Caudate nucleus (tissue), 63 donors: ENCODE measurements at places on chromosomes 7 and 10.

DNA sequence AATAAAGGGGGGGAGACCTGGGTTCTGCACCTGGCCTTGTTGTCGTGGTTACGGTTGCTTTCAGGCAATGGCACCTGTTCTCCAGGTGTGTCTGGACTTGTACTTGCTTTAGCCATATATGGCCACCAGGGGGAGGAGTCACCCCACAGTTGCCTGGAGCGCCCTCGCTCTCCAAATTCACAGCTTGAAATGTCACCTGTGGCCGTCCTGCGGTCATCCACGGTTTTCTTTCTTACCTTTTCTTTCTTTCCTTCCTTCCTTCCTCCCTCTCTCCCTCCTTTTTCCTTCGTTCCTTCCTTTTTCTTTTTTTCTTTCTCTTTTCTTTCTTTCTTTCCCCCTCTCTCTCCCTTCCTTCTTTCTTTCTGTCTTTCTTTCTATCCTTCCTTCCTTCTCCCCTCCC is 157.2 kb upstream of the ZNF92 start:
- DNase-seq, result no peak

GRCh38 chr7:32941681-32942414 is 15.4 kb upstream of the FKBP9 start:
- no peak for DNase-seq

- no peak for DNase-seq
Measured at GRCh38 chr7:20895563-20895962, 108.9 kb upstream of the SP8 start.

DNA sequence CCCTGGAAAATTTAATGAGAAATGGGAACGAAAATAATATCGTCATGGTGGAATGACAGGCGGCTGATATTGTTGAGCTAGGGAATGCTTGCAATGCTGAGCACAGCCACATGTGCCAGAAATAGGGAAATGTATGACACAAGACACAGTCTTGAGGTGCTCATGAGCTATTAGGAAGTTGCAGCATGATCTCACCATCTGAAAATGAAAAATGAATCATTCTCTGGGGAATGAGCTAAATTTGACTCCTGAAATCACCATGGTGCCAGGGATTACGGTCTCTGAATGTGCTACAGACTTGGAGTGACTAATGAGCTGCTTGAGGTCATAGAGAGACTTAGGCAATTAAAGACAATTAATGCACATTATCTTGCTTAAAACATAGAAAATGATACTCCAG is 845.0 kb downstream of the CNTNAP2 start:
- no peak for DNase-seq

- no peak for DNase-seq
Measured at GRCh38 chr10:31090894-31091607, 59.4 kb upstream of the ZNF438 start.

DNA sequence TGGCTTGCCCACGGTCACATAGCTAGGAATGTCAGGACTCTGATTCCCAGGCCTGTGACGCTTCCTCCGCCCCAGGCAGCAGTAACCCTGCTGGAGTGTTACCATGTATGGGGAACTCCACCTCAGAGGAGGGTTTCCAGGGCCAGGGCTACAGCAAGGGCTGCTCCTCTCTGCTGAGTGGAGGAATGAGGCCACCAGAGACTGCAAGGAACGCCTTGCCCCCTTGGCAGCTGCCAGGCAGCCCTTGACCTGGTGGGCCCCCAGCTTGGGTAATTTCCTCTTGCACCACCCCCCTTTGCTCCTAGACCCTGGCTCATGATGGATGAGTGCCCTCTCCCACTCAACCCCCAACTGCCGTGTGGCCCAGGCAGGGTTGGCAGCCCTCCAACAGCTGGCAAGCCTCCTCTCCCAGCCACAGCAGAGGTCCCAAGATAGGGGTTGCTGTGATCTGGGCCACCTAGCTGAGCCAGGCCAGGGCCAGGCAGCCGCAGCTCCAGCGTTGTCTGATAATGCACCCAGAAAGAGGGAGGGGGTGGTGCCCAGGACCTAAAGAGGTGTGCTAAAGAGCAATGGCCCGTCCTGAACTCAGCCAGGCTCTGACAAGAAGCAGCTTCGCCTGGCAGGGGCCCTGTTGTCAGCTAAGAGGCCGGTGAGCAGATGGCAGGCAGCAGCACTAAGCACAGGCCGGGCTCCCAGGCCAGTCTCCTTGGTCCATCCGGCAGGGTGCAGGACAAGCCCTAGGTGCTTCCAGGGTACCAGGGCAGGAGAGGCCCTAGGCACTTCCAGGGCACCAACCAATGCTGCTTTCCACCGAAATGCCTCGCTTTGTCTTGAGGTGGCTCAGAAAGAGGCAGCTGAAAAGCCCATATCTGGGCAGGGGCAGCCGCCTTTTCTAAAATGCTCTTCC is 35.4 kb downstream of the DRGX start:
- DNase-seq, result no peak

DNA sequence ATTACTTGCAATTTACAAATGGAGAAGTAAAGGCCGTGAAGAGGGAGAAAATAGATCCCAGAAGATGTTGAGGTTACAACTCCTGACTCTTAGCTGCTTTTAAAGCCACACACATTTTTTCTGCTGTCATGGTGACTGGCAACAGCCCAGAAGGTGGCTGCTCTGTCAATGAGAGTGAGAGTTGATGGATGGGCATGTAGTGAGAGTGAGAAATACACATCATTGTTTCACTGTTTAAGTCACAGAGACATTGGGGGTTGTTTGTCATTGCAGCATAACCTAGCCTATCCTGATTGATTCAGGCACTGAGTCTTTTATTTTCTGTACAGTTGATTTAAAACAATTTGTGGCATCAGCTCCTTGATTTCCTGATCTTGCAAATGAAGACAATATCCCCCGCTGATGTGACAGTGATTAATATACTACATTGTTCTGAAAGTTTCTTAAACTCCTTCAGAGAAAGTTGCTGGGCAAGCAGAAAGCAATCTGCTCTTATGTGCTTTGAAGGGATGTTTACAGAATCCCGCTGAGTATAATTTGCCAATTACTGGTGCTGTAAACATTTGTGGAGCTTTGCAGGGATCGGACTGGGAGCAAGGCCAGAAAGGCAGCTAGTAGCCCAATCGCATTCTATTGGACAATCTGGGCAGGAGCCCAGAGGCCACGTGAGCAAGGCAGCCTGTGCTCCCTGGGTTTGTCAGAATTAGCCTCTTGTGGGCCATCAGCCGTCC is 229.6 kb downstream of the PRPF18 start:
- peak; percentile 10 for DNase-seq

DNA sequence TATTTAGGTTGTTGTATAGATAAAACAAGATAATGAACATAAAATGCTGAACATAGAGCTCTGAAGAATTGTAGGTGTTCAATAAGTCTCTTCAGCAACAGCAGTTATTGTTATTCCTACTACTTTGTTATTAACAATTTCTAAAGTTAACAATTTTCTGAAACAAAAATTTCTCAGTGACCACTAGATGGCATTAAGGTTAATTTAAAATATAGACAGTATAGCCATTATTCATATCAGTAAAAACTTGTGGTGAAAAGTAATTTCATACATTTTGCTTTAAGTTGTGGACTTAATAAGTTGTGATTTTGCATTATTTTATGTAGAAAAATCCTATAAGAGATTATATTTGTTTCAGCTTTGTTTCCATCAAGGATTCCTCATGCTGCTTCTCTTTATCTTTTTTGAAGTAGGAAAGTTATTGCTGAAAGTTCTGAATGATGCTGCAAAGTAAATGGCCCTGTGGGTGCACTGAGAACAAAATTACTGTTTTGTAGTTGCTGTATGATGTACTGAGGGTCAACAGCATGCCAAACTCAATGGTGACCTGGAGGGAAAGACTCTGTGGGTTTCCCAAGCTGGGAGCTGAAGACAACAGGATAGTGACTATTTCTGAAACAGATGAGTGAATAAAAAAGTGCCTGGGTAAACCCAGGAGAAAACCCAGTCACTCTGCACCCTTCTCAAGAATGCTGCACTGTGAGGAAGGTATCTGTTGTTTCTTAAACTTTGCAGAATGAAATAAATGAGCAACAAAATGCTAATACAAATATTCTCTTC is 253.6 kb downstream of the KIF20B start:
- DNase-seq, result no peak

DNA sequence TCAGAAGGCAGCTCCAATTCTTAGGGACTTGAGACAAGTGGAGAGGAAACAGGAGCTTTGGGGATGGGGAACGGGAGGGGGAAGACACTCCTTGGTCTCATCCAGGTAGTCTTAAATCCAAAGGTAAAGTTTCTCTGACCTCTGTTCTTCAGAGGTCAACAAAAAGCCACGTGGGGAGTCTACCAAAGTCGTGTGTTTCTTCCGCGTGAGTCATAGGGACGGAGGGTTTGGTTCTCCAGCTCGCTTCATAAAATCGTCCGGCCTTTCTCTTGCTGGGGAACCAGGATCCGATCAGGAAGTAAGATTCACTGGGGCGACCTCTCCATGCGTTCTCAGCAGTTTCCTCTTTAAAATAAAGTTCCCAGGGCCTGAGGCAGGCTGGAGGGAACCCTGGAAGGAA is 275.7 kb downstream of the TCERG1L start:
- DNase-seq, result no peak

GRCh38 chr10:7565871-7566270 is 100.9 kb downstream of the ITIH5 start:
- DNase-seq, result no peak

GRCh38 chr7:159038066-159038465 is 106.6 kb downstream of the VIPR2 start:
- no peak for DNase-seq

DNA sequence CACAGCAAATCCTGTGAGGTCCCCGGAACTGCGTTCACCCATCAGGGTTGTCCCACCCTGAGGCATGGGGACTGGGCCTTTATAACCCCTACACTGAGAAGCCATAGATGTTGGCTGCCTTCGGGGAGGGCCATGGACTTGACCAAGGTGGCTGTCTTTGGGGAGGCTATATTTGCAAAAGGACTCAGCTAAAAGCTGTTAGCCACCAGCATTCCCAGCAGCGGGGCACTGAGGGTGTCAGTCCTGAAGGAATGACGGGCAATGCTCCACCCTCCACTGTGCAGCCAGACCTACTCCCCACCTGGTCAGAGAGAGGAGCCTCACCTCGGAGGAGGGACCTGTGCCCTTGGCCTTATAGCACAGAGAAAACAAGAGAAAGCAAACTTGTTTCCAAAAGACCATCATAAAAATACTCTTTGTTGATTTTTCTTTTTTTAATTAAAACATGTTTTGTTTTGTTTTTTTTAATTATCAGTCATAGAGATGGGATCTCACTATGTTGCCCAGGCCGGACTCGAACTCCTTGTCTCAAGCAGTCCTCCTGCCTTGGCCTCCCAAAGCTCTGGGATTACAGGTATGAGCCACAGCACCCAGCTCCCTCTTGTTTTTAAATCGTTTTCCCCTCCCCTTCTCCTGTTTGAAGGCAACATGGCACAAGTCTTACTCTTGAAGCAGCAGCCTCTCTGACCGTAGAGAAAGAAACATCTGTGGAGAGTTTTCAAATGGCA is 26.7 kb upstream of the CUX1 start:
- DNase-seq, result no peak

GRCh38 chr10:36195364-36195763 is 553.3 kb upstream of the FZD8 start:
- no peak for DNase-seq

DNA sequence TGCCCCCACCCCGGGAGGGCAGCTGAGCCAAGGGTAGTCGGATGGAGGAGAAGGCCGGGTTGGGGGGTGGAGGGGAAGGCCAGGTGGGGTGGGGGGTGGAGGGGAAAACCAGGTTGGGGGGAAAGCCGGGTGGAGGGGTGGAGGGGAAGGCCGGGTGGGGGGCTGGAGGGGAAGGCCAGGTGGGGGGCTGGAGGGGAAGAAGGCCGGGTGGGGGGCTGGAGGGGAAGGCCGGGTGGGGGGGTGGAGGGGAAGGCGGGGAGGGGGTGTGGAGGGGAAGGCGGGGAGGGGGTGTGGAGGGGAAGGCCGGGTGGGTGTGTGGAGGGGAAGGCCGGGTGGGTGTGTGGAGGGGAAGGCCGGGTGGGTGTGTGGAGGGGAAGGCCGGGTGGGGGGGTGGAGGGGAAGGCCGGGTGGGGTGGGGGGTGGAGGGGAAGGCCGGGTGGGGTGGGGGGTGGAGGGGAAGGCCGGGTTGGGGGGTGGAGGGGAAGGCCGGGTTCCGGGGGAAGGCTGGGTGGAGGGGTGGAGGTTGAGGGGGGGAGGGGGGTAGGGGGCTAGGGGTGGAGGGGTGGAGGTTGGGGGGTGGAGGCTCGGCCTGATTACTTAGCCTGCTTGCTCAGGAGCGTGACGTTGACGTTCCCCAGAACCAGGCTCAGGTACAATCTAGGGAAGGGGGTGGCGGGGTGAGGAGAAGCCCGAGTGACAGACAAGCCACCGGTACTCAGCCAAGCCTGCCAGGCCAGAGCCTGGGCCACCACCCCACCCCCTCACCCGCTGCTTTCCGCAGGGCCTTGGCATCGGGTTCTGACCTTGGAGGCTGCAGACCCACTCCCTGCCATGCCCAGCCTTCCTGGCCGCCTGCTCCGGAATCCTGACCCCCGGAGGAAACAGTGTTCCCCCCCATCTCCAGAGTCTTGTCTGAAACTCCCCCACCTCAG is 5.6 kb downstream of the TMEM120A start:
- DNase-seq, result no peak

GRCh38 chr7:75888464-75889222 is 9.8 kb downstream of the RHBDD2 start:
- DNase-seq, result no peak

DNA sequence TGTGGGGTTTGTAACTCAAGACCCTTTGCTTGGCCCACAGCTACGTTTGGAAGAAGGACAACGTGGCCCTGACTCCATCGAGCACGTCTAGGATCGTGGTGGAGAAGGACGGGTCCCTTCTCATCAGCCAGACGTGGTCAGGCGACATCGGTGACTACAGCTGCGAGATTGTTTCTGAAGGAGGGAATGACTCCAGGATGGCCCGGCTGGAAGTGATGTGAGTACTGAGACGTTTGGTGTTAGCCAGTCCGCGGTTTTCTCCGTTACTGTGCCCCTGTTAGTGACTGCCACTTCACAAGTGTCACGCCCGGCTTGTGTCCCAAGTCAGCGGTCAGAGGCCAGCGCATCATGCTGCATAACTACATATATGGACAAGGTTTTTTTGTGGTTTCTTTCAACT is 673.3 kb downstream of the SDK1 start:
- no peak for DNase-seq

GRCh38 chr10:429696-430095 is 259.8 kb downstream of the DIP2C start:
- no peak for DNase-seq

DNA sequence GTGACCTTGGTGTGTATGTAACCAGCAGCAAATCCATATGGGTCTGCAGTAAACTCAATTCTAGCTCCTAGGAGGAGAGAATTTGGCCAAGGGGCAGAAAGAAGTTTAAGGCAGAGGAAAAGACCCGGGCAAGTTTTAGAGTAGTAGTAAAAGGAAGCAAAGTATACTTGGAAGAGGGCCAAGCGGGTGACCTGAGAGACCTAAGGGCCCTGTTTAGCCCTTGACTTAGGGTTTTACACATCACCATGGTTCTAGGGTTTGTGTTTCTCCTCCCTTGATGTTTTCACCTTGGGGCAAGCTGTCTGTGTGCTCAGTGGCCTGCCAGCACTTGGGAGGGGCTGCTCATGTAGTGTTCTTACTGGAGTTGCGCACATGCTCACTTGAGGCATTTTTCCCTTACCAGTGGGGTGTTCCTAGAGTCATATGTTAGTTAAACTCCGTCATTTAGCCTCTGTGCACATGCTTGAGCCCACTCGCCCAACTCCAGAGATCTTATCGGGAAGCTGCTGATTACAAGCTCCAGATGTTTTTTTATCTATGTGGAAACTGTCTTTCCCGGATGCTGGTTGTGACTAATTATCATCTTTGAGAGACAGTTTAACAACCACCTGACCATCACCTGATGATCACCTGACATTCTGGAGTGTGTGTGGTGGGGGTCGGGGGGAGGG is 137.6 kb upstream of the PRSS1 start:
- DNase-seq, result no peak
